Spleen (tissue), 13 donors: ENCODE measurements at places on chromosomes 2 and 18. TPM values are rescaled to one million over a fixed set of nuclear protein-coding genes. Genes with fewer than 3 reads are reported as not detected.

MOCOS gene
- 0.39 TPM for total RNA-seq

KRCC1 gene
- 29.2 TPM for total RNA-seq

WNT6 gene
- 10.7 TPM for total RNA-seq

TXNDC2 gene
- total RNA-seq = 0.57 TPM

FSHR gene
- total RNA-seq = not detected

CSRNP3 gene
- 3.4 TPM for total RNA-seq

RND3 gene
- 97.0 TPM for total RNA-seq

TOGARAM2 gene
- 14.4 TPM for total RNA-seq

MALT1 gene
- 56.1 TPM for total RNA-seq

MARCHF4 gene
- not detected for total RNA-seq

CCBE1 gene
- total RNA-seq = 0.06 TPM

DLGAP1 gene
- total RNA-seq = 3.3 TPM

OSBPL1A gene
- 22.4 TPM for total RNA-seq

RNF152 gene
- total RNA-seq = 3.1 TPM

SPDYA gene
- 2.5 TPM for total RNA-seq

ALPG gene
- not detected for total RNA-seq

C2orf66 gene
- not detected for total RNA-seq

DSG2 gene
- 0.15 TPM for total RNA-seq

RTN4 gene
- 215 TPM for total RNA-seq

PROM2 gene
- 2.7 TPM for total RNA-seq

SLC30A3 gene
- not detected for total RNA-seq

FOXD4L1 gene
- total RNA-seq = not detected

EFR3B gene
- total RNA-seq = 8.3 TPM

LCT gene
- 0.17 TPM for total RNA-seq

MBP gene
- total RNA-seq = 83.8 TPM

DUSP19 gene
- total RNA-seq = 5.8 TPM
